ENCODE measurements at places on chromosomes 3 and 15.

DNA sequence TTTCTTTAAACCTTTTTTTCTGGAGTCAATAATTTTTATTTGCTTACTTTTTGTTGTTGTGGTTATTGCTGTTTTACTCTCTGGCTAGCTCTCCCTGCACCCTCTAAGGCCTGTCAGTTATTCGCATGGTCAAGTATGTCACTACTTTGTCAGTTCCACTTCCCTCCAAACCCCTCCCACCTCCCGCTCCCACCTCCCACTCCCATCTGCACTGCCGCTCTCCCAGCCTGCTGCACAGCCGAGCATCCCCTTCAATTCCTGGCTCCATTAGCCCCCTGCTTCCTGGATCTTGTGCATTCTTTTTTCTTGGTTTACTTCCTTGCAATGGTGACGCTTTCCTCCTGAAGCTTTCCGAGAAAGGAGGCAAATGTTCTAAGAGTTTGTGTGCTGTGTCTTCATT is 218.0 kb downstream of the XXYLT1 start:
- DNase-seq, result no peak

GRCh38 chr3:173199568-173199967 is 58.5 kb upstream of the SPATA16 start:
- DNase-seq, result no peak

- DNase-seq, result no peak
These were observed 45.2 kb upstream of the SEC61A1 start for GRCh38 chr3:128007033-128007424.

DNA sequence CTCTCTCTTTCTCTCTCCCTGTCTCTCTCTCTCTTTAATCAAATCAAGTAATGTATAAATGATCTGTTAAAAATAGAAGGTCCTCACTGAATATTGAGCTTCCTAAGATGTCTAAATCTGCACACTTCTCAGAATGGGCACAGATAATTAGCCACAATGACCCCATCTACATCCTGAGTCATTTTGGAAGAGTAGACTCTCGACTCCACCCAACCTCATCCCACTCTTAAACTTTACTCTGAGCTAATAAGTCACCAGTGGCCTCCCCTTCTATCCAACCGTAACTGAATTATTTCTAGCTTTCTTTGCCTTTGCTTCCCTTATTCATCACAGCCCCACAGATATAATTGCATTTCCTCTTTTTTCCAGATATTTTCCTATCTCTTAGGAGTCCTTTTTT is 326.5 kb upstream of the ZNF717 start:
- DNase-seq, result no peak

GRCh38 chr3:100971798-100972197 is 21.4 kb downstream of the ABI3BP start:
- no peak for DNase-seq

DNA sequence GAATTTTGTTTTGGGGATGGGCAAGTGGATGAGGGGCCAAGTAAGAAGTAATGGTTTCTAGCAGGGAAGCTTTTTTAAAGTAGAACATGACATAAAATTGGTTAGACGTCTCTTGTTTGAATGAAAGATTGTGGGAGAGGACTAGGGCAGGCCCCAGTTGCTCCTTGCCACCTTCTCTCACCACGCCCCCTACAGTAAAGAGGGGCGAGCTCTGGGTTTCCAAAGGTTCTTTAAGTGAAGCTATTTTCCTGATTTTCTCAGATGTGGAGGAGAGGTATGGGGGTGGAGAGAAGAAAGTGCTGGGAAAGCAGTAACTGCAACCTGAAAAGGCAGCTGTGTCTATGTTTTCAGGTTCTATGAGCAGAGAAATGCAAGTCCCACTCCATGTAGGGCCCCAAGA is 32.6 kb upstream of the SKIL start:
- no peak for DNase-seq

GRCh38 chr3:29363110-29363509 is 82.2 kb downstream of the RBMS3 start:
- DNase-seq, result no peak

DNA sequence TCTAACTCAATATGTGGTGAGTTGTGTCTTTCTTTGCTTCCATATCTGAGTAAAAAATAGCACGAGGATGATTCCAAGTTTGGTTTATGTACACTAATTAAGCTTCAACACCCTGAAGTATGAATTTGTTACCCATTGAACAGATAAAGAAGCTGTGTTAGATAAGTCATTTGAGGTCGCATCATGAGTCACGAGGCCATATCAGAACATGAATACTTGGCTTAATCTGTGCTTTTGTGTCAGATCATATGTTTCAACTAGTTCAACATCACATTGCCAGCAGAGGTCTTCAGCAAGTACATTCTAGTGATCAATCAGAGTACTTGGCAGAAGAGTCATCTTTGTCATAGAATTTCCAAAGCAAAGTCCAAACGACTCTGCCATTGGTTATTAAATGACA is 26.3 kb upstream of the MITF start:
- no peak for DNase-seq

DNA sequence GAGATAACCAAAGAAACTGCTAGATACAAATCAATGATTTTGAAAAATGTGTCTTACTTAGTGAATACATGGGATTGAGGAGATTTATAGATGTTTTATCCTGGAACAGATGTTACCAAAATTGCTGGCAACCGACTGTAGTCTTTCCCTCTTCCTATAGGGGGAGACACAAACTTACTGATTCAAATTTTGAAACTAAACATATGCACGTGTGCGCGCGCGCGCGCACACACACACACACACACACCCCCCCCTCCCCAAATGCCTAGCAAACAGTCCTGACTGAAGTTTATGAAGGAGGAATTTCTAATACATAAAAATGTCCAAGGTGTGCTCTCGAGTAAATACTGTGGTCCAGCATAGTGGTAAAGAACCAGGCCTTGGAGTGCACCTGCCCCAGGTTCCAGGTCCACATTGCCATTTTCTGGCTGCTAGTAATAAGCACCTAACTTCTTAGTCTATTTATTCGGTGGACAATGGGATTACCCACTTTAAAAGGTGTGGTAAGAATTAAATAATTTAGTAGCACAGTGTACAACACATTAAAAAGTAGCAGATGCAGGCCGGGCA is 18.5 kb upstream of the C3orf62 start:
- peak; percentile 11 for DNase-seq

DNA sequence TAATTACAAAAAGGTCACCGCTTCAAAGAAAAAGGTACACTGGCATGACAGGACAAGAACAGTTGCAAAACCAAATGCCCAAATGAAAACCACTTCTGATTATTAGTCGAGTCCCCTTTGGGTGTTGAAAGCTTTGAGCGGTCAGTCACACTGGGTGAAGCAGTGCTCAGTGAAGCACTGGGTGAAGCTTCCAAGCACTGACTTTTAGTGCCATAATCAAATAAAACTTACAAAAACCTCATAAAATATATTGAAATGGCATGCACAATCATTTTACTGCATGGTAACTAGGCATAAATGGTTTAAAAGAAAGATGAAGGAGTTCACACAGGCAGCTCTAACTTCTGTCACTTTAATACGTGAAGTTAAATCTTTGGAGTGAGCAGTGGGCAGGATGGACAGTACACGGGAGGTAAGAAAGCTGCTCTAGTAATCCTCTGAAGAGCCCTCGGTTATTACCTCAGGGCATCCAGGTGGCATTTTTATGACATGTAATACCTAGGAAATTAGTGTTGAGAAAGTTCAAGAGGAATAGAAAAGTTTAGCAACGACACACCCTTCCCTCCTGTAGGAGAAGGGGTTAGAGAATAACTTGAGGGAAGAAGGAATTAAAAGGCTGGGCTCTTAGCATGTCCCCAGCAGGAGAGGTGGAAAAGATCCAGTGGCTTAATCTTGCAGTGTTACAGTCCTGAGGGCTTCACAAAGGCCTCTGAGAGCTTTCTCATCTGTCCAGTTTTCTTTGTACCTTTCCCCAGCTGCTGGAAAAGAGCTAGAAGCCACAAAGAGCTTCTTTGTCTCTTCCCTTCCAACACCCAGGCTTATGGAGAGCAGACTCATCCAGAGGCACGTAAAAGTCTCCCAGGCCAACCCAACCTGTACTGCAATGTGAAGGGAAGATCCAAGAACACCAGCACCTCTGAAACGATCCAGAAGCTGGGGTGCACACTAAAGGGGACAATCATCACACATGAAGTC is 64.9 kb upstream of the MYO5C start:
- no peak for DNase-seq

DNA sequence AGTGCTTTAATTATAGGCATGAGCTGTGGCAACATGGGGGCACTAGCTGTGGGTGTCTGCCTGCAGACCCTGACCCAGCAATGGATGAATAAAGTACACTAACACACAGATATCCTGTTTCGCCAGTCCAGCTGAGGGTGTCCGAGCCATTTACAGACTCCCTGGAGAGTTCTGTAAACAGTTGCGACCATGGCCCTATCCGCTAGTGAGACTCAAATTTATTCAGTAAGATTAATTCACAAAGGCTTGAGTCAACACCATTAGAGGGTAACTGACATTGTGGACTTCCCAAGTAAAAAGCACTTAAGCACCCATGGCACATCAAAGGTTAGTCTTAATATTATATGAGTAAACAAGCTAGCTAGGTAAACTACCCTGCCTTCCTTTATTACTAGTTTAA is 161.6 kb downstream of the TBL1XR1 start:
- no peak for DNase-seq

GRCh38 chr3:178189854-178190253 is 346.4 kb upstream of the KCNMB2 start:
- no peak for DNase-seq

DNA sequence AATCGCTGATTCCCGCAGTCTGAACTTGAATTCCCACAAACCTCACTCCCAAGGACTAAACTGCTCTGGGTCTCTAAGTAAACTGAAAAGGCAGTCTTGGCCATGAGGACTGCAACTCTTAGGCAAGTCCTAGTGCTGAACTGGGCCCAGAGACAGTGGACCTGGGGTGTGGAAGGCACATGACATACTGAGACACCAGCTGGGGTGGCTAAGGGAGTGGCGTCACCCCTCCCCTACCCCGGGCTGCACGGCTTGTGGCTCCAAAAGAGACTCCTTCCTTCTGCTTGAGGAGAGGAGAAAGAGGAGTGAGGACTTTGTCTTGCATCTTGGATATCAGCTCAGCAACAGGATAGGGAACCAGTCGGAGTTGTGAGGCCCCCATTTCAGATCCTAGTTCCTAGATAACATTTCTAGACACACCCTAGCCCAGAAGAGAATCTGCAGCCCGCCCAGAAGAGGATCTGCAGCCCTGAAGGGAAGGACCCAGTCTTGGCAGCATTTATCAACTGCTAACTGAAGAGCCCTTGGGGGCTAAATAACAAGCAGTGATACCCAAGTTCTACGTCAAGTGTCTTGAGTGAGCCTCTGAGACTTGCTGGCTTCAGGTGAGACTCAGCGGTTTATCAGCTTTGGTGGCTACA is 110.7 kb upstream of the C3orf80 start:
- DNase-seq, result no peak

GRCh38 chr3:11909726-11910125 is 63.0 kb upstream of the TAMM41 start:
- no peak for DNase-seq

DNA sequence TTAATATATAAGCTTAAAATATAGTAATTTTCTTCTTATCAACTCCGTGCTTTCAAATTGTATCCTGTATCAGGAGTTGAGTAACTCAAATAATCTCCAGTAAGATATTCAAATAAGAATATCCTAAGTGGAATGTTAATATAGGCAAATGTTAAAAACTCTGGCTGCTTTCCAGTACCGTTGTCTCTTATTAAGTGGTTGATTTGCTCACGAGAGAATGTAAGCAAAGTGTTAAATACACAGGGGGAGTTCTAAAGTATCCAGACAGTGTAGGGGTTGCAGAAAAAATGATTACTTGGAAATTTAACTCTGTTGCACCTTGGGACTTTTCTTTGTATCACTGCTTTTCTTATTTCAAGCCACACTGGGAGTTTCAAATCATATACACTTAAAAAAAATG is 478.9 kb upstream of the TBL1XR1 start:
- no peak for DNase-seq

GRCh38 chr3:135138776-135139175 is 343.7 kb downstream of the EPHB1 start:
- DNase-seq, result no peak

DNA sequence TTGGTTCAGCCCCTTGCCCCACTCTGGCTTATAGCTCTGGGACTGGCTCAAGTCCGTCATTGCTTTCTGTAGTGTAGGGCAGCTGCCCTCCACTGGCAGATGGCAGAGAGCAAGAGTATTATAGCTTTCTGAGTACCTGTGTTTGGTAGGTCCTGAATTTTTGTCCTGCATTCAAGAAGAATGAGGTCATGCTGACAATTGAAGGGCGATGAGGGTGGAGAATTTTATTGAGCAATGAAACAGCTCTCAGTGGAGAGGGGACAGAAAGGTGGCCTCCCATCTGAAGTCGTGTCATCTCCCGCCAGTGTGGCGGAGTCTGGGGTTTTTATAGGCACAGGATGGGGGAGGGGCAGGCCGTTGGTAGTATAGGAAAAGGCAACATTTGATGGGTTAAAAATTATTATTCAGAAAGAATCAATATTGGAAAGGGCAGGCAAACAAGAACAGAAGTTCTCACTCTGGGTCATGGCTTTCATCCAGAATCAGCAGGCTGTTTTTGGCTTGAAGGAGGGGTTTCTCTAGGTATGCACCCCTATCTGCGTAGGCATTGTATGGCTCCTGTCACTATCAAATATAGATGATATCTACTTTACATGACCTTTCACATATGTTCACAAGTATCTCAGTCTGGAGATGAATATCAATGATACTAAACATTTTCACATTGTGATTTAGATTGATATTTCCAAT is 1239.7 kb upstream of the ALCAM start:
- no peak for DNase-seq

DNA sequence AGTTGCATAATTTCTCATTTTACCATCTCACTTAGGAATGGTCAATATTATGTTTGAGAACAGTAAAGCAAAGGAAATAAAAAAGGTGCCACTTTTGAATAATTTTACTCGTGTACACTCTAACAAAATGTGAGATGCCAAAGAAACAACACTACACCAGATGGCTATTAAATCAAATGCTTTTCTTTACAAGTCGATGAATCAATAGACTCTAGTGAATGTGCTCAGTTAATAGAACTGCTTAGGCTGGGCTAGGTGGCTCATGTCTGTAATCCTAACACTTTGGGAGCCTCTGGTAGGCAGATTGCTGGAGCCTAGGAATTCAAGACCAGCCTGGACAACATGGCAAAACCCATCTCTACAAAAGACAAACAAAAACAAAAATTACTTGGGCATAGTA is 87.9 kb downstream of the ZNF609 start:
- DNase-seq, result no peak

GRCh38 chr3:65019443-65020055 is 331.7 kb upstream of the ADAMTS9 start:
- DNase-seq, result no peak

Data from stimulated activated CD4-positive, alpha-beta T cell treated with anti-CD3 and anti-CD28 coated beads, Interleukin-4, amount 100 ng/mL, for 48 hours (primary cell).